ENCODE measurements at places on chromosomes 12 and 14.

- peak; percentile 57 for DNase-seq
These were observed 29.1 kb downstream of the SH2B3 start for GRCh38 chr12:111434680-111435338.

DNA sequence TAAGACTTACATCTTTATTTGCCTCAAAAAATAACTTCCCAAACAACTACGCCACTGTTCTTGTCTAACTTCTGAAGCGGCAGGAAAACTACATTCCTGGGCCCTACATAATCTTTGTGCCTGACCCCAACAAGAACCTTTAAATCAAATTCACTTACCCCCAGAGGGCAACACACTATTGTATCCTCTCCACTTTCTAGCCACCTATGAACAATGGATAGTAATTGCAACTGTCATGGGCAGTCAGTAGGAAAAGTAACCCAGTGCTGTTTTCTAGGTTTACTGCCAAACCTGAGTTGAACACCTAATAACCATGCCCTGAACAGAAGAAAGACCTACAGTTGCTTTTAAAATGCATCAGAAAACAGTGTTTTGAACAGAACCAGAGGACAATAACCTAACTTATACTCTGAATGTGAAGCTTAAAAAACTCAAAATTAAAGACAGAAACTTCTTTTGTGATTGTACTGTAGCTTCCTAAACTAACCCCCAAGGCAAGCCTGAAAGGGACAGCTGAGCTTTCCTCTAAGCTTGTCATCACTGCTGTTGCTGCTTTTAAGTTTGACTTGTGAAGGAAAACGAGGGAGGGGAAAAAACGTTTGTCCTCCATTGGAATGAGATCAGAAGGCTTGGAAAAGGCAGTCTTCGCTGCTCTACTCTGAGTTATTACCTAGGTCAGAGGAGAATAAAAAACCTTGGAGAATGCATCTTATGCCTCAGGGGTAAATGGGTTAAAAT, 195.7 kb downstream of the SOX5 start:
- DNase-seq = no peak

DNA sequence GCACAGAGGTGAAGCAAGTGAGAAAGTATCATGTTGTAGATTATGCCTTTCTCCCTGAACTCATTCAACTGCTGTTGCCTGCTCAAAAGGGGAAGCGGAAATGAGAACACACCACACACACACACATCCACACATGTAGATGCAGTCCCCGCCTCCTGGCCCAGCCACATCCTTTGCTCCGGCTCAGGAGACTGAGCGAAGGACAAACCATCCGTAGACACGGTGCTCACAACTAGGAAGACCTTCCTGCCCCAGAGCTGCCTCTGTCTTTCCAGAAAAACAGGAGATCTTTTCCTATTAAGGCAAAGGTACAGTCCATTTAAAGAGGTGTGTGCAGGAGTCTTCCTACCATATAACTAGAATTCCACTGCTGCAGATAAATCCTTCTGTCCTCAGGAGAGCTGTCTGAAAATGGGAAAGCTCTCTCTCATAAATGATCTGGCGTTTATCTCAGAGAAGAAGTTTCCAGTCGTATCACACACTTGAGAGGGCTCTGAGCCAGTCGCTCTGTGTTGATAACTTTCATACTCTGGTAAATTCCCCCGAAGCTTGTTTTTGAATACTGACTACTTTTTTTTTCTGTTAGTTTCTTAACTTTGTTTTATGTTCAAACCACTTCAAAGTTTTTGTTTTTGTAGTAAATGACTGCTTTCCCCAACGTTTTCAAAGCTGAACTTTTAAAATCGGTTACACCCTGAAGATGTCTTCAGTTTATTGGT, at the start of gene TESPA1:
Gene TESPA1 (minus strand): TSS at position 105 of the 719 bp plus-strand sequence. CDS start 10,200 bp downstream, outside the sequence.
- DNase-seq = peak; percentile 93

- DNase-seq = no peak
These were observed 32.2 kb downstream of the PDE6H start for GRCh38 chr12:15005064-15005463.

GRCh38 chr12:95674631-95675030, 115.9 kb downstream of the NTN4 start:
- DNase-seq = no peak

- DNase-seq = no peak
These were observed 39.9 kb downstream of the TMTC1 start for GRCh38 chr12:29743801-29744200.

DNA sequence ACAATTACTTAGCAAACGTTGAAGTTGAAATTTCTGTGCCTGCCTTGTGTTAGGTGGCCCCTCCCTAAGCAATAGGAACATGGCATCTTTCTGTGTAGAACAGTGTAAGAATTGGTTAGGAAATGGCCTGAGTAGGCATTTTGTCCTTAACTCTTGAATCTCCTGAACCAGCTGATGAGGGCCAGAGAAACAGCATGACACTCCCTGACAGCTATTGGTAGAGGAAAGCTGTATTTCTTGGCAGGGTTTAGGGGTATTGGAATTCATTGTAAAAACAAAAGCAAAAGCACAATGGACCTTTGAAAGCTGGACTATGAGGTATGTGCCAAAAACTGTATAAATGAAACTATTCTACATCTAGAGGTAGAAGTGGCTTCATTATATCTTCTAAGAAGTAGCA, 40.6 kb upstream of the LRTM2 start:
- DNase-seq = no peak

DNA sequence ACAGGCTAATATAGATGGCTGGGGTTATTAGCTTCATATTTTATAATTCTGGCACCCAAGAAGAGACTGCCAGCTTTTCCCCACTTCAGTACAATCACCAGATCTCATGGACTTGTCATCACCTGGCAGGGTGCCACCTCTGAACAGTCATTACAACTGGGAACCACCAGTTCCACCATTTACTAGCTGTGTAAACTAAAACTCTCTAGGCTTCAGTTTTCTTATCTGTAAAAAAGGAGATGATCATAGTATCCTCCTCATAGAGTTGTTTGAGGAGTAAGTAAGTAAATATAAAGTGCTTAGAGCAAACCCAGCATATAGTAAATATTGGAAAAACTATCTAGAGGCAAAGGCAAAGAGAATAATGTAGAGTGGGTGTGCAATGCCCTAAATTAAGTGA, 19.3 kb downstream of the CPNE8 start:
- peak; percentile 61 for DNase-seq

DNA sequence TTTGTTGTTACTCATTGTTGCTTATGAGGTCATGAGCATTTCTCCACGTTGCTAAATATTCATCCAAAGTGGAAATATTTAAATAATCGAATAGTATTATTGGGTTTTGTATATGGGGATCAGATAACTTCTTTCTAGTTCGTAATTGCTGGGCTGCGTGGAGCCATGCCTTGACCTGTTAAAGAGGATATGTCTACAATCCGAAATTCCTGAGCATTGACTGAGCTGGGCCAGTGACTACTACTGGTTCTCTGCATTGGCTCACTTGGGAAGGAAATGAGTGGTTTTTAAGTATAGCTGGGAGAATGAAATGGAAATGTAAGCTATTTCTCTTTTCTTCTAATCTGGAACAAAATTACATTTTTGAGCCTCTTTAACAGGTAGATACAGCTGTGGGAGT, 163.2 kb downstream of the RPL10L start:
- DNase-seq = no peak

GRCh38 chr14:75969126-75969525, 12.7 kb downstream of the TGFB3 start:
- no peak for DNase-seq

All from hematopoietic multipotent progenitor cell treated with erythropoietin and hydrocortisone succinate and interleukin-3 and kit ligand, for 6 days (in vitro differentiated cells).